ENCODE measurements at places on chromosomes 12 and 14.

DNA sequence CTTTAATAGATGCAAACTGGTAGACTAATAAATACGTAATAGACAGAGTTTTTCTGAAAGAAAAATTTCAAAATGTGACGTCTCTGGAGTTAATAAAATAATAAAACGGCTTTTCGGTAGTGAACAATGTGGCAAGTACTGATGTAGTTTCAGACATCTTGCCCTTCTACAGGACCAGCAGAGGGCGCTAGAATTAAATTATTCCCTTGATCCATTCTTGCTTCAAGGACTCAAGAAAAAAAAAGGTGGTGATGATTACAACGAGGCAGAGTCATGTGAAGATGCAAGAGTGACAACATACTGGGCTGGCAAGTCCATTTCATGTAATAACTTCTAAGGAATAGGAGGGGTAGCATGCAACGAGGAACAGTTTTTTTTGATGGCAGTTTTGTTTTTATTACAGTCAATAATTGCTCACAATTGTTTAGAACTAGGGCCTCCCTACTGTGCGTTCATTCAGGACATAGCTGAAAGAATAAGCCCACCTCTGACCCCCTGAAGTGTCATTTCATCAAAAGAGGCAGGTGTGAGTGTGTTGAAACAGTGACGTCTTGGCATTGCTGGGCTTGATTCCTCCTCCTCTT, 101.0 kb upstream of the GZMB start:
- H3K27me3 ChIP-seq, result peaks cover 7% of the 10 kb centered on the region
- no peaks in the 10 kb centered on the region for H3K4me1 ChIP-seq
- no peak for DNase-seq
- no peak overlapping the region for H3K4me3 ChIP-seq
- H3K27ac ChIP-seq, result no peak overlapping the region
- H3K36me3 ChIP-seq, result no peaks in the 10 kb centered on the region

DNA sequence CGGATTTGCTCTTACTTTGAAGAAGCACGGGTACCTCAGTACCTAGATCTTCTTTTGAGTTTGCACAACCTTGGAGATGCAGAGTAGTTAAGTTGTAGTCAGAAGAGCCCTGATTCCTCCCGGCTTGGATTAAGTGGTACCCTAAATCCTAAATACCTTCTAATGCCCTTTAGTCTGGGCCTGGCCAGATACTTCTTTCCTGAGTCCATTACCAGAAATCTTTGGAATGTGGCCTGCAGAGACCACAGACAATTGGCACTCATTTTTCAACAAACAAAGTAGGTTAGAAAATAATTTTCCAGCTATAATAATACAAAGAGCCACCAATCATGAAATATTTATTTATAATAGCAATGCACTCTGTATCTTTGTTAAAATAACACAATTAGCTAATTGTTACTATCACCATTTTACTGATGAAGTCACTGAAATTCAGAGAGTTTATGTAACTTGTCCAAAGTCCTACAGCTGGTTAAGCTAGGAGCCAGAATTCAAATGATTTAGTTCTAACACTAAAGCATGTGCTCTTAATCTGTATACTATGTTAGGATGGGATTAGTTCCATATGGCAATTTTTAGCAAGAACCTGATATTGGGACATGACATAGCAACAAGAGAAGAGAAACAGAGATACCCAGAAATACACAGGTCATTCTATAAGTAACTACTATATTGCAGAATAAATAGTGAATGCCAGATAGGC, 132.1 kb upstream of the PDZRN4 start:
- peaks cover 4% of the 10 kb centered on the region for H3K4me1 ChIP-seq
- H3K27me3 ChIP-seq, result no peaks in the 10 kb centered on the region
- H3K27ac ChIP-seq, result no peak overlapping the region
- H3K36me3 ChIP-seq, result no peaks in the 10 kb centered on the region

- peaks cover 32% of the 10 kb centered on the region for H3K4me1 ChIP-seq
- H3K36me3 ChIP-seq, result no peaks in the 10 kb centered on the region
- H3K27ac ChIP-seq, result no peak overlapping the region
- peaks cover 26% of the 10 kb centered on the region for H3K27me3 ChIP-seq
- H3K4me3 ChIP-seq, result no peak overlapping the region
These were observed 188.6 kb downstream of the EGLN3 start for GRCh38 chr14:33762161-33762851.

GRCh38 chr12:159156-159782, 54.7 kb downstream of the SLC6A12 start:
- no peak overlapping the region for H3K27ac ChIP-seq
- peaks cover under 1% of the 10 kb centered on the region for H3K4me1 ChIP-seq
- H3K36me3 ChIP-seq, result no peaks in the 10 kb centered on the region
- H3K4me3 ChIP-seq, result no peak overlapping the region

DNA sequence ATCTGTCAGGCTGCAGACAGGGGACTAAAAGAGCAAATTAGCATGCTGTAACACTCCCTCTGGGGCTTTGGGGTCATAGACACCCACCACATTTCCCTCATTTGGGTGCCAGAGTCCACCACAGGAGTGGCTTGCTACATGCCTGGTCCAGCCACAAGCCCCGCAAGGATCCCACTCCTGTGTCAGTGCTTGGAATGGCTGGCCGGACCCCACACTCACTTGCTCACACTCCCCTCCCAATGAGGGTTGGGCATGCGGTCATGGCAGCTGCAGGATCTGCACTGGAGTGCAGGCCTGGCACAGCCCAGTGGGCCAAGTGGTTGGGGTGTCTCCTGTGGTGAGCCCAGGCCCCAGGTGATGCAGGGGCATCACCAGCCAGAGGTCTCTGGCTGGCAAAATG, 59.9 kb downstream of the TSPAN19 start:
- H3K27ac ChIP-seq, result no peak overlapping the region
- no peaks in the 10 kb centered on the region for H3K36me3 ChIP-seq
- peaks cover 8% of the 10 kb centered on the region for H3K4me1 ChIP-seq
- no peaks in the 10 kb centered on the region for H3K27me3 ChIP-seq
- no peak overlapping the region for H3K4me3 ChIP-seq
